ENCODE measurements at places on chromosomes 4 and X.

DNA sequence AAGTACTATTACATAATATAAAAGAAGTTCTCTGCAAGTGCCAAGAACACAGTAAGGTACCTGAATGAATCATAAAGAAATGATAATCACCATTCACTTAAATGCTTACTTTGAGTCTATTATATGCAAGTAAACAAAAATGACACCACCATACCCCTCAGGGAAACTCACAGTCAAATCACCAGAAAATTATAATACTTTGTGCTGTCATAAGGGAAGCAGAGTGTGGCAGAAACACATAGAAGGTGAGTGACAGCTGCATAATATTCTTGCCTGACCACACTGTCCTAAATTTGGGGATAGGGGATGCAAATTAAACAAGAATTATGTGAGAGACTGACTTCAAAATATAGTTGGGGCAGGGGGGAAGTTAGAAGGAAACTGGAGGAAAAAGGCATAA is 12.9 kb downstream of the CCNI start:
- DNase-seq = no peak

DNA sequence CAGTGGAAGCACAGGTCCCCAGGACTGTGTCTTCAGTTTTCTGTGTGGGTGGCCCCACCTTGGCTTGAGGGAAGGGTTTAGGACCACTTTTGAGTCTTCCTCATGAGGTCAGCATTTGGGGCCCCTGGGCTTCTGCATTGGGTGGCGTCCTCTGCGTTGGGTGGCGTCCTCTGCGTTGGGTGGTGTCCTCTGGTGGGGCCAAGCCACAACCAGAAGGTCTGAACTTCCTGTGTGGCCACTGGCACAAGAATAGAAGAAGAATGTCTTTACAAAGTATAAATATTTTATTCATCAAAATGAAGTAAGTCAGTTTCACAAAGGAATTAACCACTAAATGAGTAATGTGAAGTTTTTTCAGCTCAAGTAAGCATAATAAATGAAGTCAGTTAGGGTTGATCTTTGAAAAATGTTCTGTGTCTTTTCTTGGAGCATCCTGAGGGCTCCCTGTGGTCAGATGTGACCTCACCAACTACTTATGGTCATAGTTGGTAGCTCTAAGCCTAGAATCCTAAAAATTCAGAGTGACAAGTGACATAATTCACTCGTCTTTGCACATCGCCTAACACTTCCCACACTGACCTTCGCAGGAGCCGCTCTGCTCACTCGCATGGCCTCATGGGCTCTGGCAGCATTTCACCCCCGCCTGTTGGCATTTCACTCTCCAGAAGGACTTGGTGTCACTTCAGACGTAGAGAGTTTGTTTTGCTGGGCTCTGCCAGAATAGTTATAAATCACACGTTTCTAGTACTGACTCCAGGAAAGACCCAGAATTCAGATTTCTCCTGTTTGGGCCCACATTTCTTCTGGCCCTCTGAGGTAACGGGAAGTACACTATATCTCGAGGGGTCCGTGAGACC is 39.0 kb upstream of the HGFAC start:
- DNase-seq = no peak

DNA sequence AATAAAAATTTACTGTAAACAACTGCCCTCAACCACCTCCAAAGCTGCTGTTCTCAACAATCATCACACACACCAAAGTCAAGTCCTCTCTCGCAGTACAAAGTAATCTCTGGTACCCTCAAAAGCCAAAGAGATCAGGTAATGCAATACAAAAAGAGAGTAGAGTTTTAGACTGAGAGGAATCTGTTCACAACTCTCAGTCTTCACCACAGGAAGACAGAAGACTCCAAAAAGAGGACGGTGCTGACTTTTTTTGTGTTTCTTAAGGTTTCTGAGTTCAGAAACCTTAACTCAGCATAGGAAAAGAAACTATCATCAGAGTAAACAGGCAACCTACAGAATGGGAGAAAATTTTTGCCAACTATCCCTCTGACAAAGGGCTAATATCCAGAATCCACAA is 1072.3 kb upstream of the DIAPH2 start:
- DNase-seq = no peak

DNA sequence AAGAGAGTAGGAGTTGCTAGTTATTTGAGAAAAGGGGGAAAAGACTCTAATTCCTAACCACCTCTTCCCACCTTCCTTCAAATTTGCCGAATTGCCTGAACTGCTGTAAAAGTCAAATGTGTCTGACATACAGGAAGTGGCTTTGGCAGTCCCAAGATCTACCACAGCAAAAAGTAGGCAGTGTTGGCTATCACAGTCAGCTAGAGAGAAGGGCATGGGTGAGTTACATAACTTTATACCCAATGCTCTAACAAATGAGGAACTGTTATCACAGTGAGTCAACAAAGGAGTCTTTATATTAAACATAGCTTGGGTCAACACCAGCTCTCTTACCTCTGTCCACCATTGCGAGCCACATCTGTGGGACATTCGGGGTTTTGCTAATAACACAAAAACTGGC is 2.4 kb upstream of the MBNL3 start:
- DNase-seq = peak; percentile 4

GRCh38 chr4:152684007-152684406 is 4.2 kb upstream of the TMEM154 start:
- DNase-seq = no peak

DNA sequence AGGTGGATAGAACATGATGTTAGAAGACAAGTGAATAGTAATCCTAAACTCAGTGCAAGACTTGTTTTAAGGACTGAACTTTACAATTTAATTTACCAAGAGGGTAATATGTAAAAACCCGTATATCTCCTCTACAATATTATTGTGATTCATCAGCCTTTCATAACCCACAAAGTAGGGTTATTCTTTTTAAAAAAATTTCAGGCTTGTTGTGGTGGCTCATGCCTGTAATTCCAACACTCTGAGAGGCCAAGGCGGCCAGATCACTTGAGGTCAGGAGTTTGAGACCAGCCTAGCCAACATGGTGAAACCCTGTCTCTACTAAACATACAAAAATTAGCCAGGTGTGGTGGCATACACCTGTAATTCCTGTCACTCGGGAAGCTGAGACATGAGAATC is 7.2 kb downstream of the IBSP start:
- no peak for DNase-seq

- no peak for DNase-seq
These were observed 1.9 kb downstream of the PRPS1 start for GRCh38 chrX:107630031-107630689.

DNA sequence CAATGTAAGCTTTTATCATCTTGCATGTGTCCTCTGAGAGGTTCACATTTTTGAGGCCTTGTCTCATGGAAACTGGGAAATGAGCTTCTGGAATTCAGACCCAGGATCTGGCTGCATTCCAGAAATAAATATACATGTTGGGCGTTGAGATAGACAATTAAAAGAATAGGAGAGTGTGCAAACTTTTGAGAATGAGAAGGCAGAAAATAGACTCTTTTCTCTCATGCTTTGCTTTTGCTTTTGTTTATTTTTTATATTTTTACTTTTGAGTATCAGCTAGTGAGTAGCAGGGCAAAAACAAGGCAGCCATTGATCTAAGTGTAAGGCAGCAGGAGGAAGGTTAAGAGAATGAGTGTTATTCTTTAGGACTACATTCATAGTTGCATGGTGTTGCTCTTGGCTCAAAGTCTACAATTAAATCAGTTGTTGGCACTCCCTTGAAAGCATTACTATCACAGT is 12.4 kb downstream of the SHROOM3 start:
- DNase-seq = no peak

- DNase-seq = no peak
These were observed 12.5 kb upstream of the UVSSA start for GRCh38 chr4:1334579-1334895.

DNA sequence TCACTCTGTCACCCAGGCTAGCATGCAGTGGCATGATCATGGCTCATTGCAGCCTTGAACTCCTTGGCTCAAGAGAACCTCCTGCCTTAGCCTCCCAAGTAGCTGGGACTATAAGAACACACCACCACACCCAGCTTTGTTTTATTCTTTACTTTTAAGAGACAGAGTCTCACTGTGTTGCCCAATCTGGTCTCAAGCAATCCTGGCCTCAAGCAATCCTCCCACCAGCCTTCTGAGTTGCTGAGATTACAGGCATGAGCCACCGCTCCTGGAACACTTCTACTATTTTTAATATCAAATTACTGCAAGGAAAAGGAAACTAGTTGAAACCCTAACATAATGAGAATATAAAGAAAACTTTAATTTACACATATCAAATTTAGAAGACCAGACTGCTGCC is 85.4 kb downstream of the FAM13A start:
- no peak for DNase-seq

DNA sequence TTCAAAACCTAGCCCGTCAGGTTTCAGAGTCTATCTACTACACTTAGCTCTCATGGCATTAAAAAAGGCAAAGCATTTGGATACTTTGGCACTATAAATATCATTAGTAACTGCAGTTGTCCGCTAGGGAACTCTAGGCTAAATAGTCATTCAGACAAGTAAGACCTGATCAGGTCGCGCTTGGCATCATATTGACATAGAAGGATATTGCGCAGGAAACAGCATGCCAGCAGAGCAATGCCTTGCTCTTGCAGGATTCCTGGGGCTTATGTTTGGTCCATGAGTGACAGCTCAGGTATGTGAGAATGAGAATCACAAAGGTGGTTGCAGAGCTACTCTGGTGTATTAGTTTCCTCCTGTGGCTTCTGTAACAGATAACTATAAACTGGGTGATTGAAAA is 62.7 kb downstream of the KDM6A start:
- DNase-seq = no peak

DNA sequence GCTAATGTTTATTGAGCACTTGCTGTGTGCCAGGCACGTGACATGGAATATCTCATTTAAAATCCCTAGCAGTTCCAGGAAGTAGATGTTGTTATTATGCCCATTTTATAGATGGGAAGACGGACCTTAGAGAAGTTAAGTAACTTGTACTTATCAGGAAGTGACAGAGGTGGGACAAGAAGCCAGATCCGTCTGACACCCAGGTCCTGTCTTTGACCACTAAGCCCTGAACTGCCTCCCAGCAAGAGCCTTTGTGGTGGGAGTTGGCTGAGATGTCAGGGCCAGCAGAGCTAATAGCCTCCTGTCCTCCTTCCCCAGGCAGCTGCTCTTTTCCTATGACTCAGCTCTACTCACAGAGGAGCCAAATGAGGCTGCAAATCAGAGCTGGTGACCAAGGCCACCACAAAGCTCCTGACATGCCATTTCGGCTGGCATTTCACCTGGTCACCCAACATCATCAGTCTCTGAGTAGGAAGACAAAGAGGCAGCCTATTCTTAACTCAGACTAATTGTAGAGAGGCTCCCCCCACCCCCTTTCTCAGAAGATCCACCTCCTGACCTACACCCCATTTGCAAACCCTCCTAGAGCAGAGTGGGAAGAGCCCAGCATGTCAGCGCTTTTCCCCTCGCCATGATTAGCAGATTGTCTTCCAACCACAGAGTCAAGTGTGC is 175.1 kb upstream of the KIT start:
- no peak for DNase-seq

Measured in activated CD4-positive, alpha-beta T cell treated with anti-CD3 and anti-CD28 coated beads for 4 hours (primary cell).